ENCODE measurements at places on chromosomes 2 and 18.

DNA sequence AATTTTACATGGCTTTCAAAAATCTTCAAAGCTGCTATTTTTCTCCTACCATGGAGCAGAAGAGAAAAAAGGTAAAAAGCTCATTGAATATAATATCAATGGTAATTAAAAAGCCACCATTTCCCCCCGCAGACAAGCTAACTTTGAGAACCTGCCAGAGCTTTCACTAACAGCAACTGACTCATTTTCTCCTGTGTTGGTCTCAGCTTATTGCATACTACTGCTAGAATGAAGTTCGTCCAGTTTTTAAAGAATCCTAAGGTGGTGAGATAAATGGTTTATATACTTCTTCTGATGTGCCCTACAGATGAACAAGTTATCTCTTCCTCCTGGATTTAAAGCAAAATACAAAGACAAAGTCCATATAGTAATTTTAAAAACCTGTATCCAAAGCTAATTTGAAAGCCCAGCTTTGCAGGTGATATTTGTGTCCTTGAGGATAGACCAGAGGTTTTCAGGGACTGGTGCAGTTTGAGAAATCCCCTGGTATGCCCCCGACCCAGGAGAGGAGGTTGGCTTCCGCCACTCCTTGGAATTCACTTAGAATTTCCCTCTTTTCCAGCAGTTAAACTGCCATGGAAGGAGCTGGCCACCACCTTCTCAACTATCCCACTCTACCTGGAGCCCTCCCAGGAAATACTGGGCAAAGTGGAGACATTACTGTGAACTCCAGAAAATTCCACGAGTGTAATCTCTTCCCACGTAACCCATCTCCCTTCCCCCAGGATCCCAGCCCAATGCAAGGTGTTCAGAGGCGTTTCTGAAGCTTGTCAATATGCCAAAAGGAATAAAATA, 17.5 kb downstream of the YPEL5 start:
- DNase-seq: no peak

DNA sequence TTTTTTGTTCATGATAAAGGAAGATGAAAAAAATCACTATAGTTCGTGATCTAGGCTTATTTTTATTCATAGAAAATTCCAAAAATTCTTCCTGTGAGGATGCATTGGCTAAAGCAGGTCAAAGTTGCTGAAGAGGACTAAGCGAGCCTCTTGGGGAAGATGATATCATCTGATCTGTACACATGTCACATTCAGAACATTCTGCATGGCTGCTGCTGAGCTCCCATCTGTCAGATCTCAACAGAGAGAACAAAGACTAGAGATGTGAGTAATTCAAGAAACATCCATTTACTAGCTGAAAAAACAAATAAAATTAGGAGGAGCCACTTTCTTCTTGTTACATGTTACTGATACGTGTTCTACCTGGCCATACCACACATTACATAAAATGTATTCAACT, 518.6 kb upstream of the FSIP2 start:
- no peak for DNase-seq

GRCh38 chr2:207223051-207223450, 57.3 kb upstream of the KLF7 start:
- DNase-seq: no peak

- no peak for DNase-seq
These were observed 1.7 kb downstream of the ALLC start for GRCh38 chr2:3659447-3660432.

DNA sequence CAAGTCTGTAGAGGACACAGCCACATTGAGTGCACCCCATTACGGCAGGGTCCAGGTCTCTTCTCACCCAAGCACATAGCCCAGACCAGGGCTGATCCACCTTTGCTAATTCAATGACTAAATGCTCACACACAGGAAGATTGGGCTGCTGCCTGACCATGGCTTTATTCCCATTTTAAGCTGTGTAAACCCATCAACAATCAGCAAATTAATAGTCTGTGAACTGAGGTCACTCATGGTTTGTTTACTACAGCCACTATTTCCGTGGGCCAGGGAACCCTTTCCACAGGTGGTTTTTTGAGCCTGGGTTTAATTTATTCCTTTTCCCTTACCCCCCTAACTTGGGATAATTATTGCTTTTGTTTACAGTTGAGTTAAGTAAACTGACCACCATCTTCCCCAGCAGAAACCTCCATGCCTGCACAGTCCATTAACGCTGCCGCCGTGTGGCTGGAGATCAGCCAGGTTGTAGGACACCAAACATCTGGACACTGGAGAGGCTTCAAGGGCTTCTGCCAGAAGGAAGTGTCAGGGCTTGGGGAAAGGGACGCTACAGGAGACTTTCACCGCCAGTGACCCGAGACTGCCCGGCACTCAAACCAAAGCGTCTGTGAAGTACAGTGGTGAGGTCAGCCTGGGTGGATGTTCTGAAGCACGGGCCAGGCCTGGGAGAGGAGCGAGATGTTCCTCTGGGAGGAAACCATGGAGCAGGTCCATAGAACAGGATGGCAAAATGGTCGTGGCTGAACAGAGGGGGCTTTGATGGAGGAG, 282.9 kb downstream of the DYSF start:
- DNase-seq: no peak

GRCh38 chr18:79332646-79333045, 63.1 kb upstream of the NFATC1 start:
- no peak for DNase-seq

DNA sequence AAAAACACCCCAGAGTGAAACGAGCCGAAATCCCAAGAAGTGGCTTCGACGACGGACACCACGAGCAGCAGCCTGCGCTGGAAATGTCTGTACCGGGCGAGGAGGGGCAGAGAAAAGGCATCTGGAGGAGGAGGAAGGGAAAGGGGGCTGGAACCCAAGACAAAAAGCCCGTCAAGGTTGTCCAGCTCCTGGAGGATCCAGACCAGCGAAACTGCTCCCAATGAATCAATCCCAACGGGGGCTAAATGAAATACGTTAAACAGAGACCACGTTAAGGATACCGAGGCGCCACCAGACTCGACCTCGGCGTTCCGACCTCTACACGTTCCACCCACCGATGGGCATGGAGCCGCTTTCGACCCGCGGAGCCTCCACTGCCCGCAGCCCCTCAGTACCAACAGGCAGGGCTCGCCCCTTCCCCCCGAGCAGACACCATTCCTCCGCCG, 400 bp downstream of the CCDC88A start:
- DNase-seq: peak; percentile 51

DNA sequence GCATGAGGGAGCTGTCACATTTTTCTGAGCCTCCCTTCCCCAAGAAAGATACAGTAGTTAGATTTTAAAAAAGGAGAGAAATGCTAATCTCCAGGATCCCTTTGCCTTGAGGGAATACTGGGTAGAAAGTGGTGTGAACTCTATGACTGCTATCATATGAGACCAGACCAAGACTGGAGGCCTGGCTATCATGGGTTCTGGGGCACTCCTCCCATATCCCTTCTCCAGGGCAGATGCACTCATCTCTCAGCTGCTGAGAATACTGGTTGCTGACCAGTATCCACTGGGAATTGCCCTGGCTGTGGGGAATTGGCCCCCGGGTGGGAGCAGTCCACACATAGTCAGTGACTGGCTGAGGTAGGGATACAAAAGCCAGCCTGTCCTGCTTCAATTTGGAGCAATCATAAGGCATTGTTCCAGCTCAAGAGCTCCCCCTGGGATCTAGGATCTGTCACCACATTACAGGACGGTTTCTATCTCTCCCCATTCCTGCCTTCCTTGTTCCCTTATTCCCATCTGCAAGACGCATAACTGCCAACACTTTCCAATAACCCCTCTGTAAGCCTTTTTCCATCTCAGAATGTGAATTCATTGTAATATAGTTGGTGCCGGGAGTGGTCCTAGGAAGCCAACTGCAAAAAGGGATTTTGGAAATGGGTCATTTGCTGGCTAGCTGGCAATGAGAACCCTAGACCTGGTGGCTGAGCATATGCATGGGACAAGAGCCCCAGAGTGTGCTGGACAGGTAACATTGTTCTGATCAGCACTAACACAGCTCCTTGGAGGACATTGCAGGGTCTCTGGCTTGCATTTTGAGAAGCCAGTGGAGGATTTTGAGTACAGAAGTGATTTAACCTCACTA, 35.4 kb upstream of the REEP1 start:
- DNase-seq: peak; percentile 37

DNA sequence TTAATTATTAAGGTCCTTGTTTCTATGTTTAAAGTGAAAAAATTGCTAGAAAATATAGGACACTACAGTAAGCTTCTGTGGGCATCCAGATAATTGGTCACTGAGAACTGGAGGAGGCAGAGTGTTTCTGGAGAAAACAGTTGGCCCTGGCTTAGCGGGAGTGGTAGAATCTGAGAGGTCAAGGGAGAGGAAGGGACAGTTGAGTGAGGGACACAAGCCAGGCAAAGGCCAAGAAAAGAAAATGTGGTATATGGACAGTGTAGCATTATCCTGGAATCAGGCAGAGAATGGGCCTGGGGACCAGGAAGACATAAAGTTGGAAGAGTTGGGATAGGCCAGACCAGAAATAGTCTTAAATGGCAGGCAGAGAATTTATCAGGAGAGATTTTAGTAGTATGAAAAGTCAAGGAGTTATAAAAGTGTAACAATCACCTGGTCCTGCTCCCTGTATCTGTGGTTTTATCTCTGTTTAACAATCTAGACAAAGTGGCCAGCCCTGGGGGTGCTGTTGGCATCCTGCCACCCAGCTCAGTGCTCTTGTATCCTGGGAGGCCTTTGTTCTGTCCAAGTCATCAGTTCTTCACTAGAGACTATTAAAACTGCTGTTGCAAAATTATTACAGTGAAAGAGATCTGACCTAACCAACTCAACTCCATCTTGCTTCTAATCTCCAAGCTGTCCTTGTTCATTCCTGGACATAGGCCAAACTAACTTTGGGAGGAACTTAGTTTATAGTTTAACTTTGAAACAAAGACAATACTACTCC, 15.4 kb upstream of the MSGN1 start:
- no peak for DNase-seq

GRCh38 chr2:44342854-44343253, 18.4 kb downstream of the PREPL start:
- peak; percentile 45 for DNase-seq

DNA sequence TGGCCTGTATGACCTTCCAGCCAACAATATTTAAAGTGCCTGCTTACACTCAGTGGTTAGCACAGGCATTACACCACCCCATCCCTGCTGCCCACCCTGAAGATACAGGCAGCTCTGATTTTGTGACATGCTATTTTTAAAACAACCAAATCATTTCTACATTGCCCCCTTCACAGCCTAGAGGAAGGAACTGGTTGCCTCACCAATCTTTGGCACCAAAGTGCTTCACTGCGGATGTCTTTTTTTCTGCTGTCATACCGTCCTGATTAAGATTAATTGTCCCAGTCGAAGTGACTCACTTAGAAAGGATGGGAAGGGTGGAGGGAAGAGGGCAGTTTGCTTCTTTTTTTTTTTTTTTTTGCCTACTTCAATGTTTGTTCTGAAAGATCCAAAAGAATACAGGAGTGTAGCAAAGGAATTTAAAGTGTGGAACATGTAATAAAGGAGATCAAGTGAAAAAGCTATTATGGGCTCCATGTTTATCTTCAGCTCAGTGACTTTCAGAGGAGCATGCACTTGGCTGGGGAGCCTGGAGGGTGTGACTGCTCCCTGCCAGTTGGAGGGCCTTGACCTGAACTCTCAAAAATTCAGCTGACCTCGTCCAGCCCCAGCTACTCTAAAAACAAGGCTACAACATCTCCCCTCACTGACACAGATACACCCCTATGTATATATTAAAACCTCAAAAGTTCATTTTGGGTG, 501.1 kb upstream of the TNP1 start:
- no peak for DNase-seq

DNA sequence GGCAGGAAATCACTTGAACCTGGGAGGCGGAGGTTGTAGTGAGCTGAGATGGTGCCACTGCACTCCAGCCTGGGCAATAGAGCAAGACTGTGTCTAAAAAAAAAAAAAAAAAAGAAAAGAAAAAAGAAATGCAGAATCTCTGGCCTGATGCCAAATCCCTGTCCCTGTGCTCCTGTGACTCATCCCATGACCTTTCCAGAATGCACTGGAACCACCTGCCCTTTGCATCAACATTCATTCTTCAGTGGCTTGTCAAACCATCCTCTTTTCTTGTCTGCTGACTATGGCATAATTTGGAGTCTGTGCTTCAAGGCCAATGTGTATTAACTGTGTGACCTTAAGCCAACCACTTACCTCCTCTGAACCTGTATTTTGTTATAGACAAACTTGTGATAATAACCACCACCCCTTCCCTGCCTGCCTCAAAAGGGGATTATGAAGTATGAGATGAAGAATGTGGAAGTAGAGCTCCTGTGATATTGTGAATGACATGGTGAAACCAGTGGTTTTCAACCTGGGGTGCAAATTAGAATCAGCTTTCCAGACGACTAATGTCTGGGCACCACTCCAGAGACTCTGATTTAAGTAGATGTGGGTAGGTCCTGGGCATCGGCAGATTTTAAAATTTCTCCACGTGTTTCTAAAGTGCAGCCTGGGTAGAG, 189.3 kb downstream of the CLIP4 start:
- no peak for DNase-seq

DNA sequence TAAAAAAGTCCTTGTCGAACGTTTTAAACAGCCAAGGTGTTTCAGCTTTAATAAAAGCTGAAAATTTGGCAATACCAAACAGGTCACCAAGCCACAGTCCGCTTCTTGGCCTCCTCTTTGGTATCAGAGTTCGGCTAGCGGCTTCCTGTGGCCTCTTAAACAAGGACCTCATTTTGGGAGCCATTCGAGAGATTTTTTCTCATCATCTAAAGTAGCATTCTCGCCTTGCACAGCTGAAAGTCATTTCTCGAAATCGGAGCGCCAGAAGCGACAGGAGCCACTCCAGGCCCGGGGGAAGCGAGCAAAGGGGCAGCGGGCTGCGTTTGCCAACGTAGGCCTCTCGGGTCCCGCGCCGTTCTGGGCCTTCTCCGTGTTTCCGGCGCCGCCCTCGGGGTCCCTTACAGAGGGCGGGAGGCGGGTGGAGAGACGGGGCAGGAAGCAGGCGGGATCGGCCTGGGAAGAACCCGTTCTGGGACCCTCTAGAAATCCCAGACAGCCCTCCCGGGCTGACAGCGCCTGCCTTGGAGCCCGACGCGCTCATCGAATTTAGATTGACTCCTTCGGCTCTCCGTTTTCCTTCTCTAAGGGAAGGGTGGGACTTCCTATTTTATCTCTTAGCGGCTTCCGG, 522 bp upstream of the ZNF407 start:
- DNase-seq: peak; percentile 81

GRCh38 chr2:176088048-176088936, 4.2 kb upstream of the HOXD13 start:
- DNase-seq: no peak

- no peak for DNase-seq
These were observed 130.3 kb upstream of the CCDC68 start for GRCh38 chr18:55089610-55090009.

- DNase-seq: no peak
These were observed 18.4 kb downstream of the NCOA1 start for GRCh38 chr2:24509425-24509824.

- no peak for DNase-seq
These were observed 5.8 kb downstream of the HDAC4 start for GRCh38 chr2:239394978-239395377.

DNA sequence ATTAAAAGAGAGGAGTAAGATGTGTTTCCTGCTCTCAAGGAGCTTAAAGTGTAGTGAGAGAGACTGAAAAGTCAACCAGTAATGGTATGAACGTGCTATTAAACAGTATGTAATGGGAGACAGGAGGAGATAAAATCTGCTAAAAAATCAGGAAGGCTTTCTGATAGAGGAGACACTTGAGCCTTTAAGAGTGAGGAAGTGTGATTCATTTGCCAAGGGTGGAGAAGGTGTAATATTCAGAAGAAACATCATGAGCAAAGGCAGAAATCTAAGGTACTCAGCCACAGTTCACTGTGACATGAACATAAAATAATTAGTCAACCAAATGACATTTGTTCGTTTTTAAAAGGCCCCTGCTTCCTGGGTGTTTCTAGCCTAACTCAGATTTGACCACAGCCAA, 137.8 kb upstream of the SKOR2 start:
- no peak for DNase-seq

All from activated CD8-positive, alpha-beta memory T cell treated with anti-CD3 and anti-CD28 coated beads, Interleukin-2, amount 10 ng/mL, durations not matched to agents 7 days and 5 days (primary cell).